ENCODE measurements at places on chromosomes 2 and 18.

DNA sequence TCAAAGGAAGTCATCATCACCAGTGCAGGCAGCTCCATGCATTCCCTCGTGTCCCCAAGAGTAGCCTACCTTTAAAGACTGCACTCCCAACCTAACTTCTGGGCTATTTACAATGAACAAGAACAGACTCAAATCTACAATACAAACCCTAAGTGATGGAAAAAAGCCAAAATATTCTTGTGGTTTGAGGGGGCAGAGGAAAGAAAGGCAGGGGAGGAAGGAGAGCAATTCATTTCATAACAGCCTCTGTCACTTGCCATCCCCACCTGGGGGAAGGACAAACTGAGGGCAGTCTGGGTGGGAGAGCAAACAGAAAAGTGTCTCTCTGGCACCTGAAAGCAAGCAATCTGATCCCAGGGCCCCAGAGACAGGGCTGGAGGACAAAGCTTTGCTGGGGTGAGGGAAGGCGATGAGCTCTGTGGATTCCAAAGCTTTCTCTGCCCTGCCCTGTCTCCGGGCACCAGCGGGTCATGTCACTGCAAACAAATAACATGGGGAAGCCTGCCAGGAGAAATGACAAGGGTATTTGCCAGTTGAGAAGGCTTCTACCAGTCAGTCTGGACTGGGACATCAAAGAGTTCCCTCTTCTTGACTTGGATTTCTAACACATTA lies 528.0 kb upstream of the TNP1 start:
- DNase-seq = no peak

GRCh38 chr18:50441016-50441415 lies 66.2 kb downstream of the SKA1 start:
- no peak for DNase-seq

- DNase-seq = no peak
Measured at GRCh38 chr18:50131591-50131990, 63.4 kb downstream of the MYO5B start.

DNA sequence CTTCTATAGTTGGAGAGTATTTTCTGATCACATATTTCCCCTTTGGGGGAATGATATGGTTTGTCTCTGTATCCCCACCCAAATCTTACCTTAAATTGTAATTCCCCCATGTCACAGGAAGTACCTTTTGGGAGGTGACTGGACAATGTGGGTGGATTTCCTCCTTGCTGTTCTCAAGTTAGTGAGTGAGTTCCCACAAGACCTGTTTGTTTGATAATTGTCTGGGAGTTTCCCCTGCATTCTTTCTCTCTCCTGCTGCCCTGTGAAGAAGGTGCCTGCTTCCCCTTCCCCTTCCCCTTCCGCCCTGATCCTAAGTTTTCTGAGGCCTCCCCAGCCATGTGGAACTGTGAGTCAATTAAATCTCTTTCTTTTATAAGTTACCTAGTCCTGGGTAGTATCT lies 222.7 kb upstream of the SLC39A10 start:
- no peak for DNase-seq
